ENCODE measurements at places on chromosomes 12 and 14.

GRCh38 chr12:66775871-66776270 is 97.0 kb upstream of the GRIP1 start:
- no peak overlapping the region for H3K4me3 ChIP-seq
- no peaks in the 10 kb centered on the region for H3K36me3 ChIP-seq
- no peaks in the 10 kb centered on the region for H3K27me3 ChIP-seq
- no peak for DNase-seq
- no peaks in the 10 kb centered on the region for H3K4me1 ChIP-seq
- no peak overlapping the region for H3K27ac ChIP-seq

DNA sequence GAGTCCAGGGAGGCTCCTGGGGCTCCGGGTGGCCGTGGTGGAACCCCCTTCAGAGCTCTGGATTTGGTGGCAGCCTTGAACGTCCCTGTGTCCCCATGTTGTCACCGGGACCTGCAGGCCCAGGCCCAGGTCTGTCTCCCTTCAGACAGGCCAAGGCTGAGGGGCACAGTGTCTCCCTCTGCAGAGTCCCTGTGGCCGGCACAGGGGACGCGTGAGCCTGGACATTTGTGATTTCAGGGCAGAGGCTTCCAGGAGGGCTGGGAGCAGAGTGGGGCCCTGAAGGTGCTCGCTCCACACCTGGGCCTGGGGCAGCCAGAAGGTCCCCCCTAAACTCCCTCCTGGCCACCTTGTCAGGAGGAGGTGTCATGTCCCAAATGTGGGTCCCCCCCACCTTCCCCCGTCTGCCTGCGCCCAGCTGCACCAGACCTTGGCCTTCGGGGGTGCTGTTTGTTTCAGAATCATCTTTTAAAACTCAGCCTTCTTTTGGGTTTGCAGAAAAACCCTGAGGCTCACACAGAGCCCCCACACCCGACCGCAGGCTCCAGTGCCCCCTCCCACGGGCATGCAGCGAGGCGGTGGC is 47.6 kb downstream of the KIF26A start:
- no peak overlapping the region for H3K4me3 ChIP-seq
- DNase-seq = no peak
- H3K36me3 ChIP-seq = no peaks in the 10 kb centered on the region

- H3K27me3 ChIP-seq = no peaks in the 10 kb centered on the region
- DNase-seq = no peak
- H3K4me3 ChIP-seq = no peak overlapping the region
- peaks cover 41% of the 10 kb centered on the region for H3K4me1 ChIP-seq
Measured at GRCh38 chr12:67656251-67656650, 7.7 kb downstream of the DYRK2 start.

- no peaks in the 10 kb centered on the region for H3K27me3 ChIP-seq
- no peak for DNase-seq
- H3K27ac ChIP-seq = no peak overlapping the region
- H3K4me1 ChIP-seq = no peaks in the 10 kb centered on the region
Measured at GRCh38 chr12:85424581-85425348, 144.7 kb downstream of the ALX1 start.

All from effector memory CD4-positive, alpha-beta T cell (primary cell).